Fibroblast of skin of left biceps (primary cell): ENCODE measurements at places on chromosomes 4 and X.

GRCh38 chr4:40530961-40531635 lies 98.6 kb downstream of the RBM47 start:
- DNase-seq, result no peak

- no peak for DNase-seq
Observed at GRCh38 chrX:44747317-44747716, 96.5 kb upstream of the DUSP21 start.

- no peak for DNase-seq
Observed at GRCh38 chr4:40484346-40485090, 145.1 kb downstream of the RBM47 start.

GRCh38 chr4:110617075-110617640 lies 5.7 kb downstream of the PITX2 start:
- DNase-seq, result no peak

- no peak for DNase-seq
Observed at GRCh38 chr4:135269125-135269890, 1067.7 kb upstream of the PABPC4L start.

- DNase-seq, result no peak
Observed at GRCh38 chrX:103614999-103615398, 7.2 kb downstream of the TCEAL3 start.

GRCh38 chr4:179447308-179447707 lies 2005.1 kb upstream of the AGA start:
- DNase-seq, result no peak
